ENCODE measurements at places on chromosomes 2 and 18. TPM values are rescaled to one million over a fixed set of nuclear protein-coding genes. Genes with fewer than 3 reads are reported as not detected.
A peak's percentile ranks its signal among the peaks of the same experiment; 100 is the strongest.

- ATAC-seq: no peak
Observed at GRCh38 chr2:179020156-179020750, 29.7 kb downstream of the CCDC141 start.

Gene PLEK
- total RNA-seq: 0.87 TPM

Gene TTN
- total RNA-seq: 0.41 TPM

- no peak for ATAC-seq
Observed at GRCh38 chr18:38612904-38613303, 1047.3 kb upstream of the CELF4 start.

- peak; percentile 27 for ATAC-seq
Observed at GRCh38 chr18:8831112-8831511, 125.8 kb downstream of the MTCL1 start.

Gene GALNT14
- total RNA-seq: 17.0 TPM

DNA sequence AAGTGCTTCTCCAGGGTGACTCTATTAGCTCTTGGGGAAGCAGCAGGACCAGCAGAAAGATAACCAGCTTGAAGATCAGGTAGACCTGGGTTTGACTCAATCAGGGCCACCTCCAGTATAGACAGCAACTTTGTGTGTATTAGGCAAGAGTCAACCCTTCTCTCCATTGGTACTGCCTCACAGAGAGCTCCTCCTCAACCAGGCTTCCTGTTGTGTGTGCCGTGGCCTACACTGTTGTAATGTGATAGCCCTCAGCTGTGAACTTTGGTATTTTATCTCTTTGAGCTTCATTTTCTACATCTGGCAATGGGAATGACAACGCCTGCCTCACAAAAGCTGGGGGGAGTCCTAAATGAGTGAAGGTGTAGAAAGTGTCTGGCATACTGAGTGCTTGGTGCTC lies 17.0 kb upstream of the MAP3K20 start:
- ATAC-seq: no peak

DNA sequence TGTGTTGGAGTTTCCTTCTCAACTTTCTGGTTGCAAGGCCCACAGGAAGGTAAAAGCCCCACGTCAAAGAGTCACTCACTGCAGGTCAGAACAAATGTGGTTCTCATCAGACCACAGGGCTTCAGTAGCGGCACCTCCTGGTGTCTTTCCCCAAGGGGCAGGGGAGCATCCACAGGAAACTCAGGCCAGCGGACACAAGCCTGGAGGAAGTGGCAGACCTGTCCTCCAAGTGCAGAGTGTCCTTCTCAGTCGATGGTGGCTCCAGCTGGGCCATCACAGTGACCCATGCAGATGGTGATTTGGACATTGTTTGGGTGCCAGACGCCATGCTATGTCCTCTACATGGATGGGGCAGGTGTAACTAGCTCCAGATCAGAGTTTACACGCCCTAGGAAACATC lies 84.9 kb downstream of the ACKR3 start:
- ATAC-seq: no peak

GRCh38 chr18:47151439-47151838 lies 1.1 kb upstream of the HDHD2 start:
- no peak for ATAC-seq

- no peak for ATAC-seq
Observed at GRCh38 chr2:85956646-85957039, 67.9 kb upstream of the ST3GAL5 start.

Gene KIF5C
- total RNA-seq: 283 TPM

DNA sequence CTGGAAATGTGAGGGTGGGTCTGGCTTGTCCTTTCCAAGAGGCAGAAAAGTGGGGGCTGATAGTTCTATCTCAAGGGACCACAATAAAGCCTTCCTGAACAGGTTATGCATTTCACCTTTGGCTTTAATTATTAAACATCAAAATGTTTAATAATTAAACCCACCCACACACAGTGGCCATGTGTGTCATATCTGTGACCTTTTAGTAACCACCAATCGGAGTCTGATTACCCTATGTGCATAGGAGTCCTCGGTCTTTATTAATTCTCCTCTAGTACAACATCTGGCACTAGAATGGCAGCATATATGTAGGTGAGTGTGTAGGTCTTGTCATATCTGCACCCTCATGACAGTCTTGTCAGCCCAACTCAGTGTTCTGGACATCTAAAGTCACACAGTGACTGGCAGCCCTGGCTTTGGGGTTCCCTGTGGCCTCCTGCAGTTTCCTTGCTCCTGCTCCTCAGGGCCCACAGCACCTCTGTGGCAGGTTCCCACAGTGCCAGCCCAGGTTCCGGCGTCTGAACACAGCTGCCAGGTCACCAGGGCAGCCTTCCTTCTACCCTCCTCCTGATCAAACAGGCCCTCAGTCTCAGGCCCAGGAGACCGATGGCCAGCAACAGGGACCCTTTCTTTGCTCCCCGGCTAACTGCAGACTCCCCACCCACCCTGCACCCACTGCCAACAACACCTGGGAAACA lies 100.9 kb downstream of the MTCL1 start:
- no peak for ATAC-seq

Gene RAB6C
- not detected for total RNA-seq

GRCh38 chr18:28267276-28267675 lies 90.3 kb upstream of the CDH2 start:
- ATAC-seq: no peak

Gene MYO3B
- 1.2 TPM for total RNA-seq

GRCh38 chr2:98759338-98759737 lies 28.4 kb upstream of the MGAT4A start:
- ATAC-seq: no peak

Measured in motor neuron (in vitro differentiated cells).